ENCODE measurements at places on chromosomes 6 and 20.

DNA sequence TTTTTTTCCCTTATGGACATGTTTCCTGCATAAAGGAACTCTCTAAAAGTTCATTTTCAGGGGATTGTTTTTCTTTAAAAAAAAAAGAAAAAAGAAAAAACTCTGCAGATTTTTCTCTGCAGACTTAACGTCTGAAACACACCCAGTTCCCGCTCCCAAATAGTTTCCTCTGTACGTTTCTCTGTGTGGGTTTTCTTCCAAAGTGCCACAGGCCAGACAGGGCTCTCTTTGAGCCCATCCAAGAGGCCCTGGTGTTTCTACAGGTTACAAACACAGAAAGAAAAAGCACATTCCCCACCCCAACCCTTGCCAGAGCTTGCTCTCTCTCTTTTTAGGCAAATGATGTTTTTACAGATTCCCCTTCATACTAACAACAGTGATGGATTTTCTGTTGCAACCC lies 258.6 kb downstream of the FNDC1 start:
- DNase-seq = no peak

DNA sequence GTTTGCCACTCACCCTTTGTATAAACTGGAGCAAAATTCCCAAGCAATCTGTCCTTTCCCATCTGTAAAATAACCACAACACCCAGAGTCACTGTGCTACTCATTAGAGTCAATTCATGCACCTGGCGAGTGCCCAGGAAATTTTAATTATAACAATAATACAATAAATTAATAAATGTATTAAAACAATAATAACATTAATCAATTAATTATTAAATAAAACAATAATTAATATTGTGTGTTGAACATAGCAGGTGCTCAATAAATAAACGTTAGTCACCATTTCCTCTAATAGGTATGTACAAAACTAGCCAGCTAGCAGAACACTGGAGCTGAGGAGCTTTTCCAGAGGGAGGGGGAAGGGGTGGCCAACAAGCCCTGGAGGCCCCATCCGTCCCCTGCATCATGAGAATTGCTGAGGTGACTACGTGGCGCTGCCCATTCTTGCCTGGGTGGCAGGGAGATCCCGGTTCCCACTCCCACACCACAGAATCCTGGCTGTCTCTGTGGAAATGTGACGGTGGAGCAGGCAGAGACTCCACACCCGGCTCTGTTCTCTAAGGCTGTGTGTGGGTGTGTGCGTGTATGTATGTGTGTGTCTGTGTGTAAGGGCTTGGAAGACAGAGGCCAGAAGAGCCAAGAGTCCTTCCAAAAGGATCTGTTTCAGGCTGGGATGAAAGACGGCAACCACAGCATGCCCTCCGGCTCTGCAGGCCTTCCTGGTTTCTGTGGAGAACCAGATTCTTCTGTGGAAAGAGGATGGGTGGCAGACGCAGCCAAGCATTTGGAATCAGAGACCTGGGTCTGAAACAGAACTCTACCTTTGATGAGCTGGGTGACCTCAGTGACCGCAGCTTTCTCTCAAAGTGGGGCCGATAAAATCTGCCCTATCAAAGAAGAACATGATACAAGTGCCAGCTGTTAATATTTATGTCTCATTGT lies 18.8 kb upstream of the EZR start:
- no peak for DNase-seq

- no peak for DNase-seq
These were observed 170.6 kb downstream of the IBTK start for GRCh38 chr6:82076916-82077315.

- no peak for DNase-seq
These were observed 123.0 kb upstream of the RREB1 start for GRCh38 chr6:6984585-6985366.

- DNase-seq = no peak
These were observed 67.2 kb upstream of the MLIP start for GRCh38 chr6:54044059-54044458.

GRCh38 chr6:4264081-4264480 lies 128.7 kb upstream of the ECI2 start:
- no peak for DNase-seq

DNA sequence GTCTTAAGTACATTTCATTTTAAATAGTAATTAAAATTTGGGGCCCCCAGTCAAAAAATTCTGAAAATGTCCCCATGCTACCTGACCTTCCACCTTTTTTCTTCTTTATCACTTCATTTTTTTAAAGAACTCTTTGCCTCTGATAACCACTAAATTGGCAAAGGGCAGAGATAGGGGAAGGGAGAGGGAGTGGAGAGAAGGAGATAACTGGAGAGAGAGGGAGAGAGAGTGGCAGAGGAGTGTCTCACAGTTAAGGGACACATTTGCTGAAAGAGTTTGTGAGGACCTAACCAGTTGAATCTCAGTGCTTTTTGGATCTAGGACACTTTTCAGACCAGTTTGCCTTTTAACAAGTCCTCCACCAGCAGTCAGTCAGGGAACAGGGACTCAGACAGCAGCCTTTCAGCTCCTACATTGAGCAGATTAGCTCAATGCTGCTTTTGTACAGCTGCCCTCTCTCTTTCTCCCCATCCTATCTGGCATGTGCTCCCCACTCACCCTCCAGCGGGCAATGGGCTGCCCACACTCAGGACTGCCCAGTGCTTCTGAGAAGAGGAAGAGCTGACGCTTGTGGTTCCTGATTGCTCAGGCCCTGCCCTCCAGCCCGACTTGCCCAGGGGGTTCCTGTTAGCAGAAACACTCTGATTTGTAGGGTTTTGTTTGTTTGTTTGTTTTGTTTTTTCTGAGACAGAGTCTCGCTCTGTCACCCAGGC lies 14.4 kb downstream of the ARMC2 start:
- no peak for DNase-seq

- DNase-seq = no peak
These were observed 3.3 kb upstream of the APMAP start for GRCh38 chr20:24995741-24996448.

DNA sequence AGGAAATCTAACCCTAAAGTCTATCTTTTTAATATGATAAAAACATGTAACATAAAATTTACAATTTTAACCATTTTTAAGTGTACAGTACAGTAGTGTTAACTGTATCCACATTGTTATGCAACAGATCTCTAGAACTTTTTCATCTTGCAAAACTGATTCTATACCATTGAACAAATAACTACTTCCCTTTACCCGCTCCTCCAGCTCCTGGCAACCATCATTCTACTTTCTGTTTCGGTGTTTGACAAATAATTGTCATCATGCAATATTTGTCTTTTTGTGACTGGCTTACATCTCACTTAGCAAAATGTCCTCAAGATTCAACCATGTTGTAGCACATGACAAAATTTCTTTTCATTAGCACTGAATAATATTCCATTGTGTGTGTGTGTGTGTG lies 203.2 kb downstream of the SIM1 start:
- DNase-seq = no peak

GRCh38 chr6:158029668-158030230 lies 48.1 kb downstream of the SYNJ2 start:
- DNase-seq = no peak

DNA sequence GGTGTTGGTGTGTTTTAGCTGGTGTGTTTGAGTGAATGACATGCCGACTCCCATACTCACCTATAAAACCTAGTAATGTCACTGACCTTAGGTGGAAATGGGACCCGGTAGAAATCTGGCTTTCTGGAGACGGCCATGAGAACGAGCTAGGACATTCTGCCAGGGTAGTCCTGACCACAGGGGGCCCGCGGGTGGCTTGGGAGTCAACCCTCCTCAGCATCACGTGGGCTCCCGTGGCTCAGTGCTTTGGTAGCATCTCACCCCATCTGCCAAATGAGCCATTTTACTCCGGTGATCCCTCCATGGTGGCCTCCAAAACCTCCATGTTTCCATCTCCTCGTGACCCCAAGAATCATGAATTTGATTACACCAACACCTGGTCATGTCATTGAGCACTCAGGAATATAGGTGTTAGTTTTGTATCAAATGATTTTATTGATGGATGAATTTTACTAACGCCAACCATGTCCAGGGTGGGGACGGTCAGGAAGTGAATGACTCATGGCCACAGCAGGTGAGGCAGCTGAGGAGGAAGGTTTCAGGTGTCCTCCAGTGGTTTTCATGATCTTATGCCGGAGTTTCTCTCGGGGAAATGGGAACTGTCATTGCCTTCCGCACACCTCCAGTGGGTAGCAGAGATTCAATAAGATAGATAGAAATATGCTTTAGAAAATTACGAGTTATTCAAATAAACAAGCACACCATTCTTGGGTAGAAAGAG lies 195.0 kb downstream of the SYNDIG1 start:
- DNase-seq = no peak

- DNase-seq = no peak
These were observed 17.4 kb downstream of the ITPR3 start for GRCh38 chr6:33638556-33638955.

- no peak for DNase-seq
These were observed 45.8 kb downstream of the PLCB4 start for GRCh38 chr20:9114709-9115108.

GRCh38 chr6:104784884-104785283 lies 74.8 kb downstream of the HACE1 start:
- DNase-seq = no peak

- no peak for DNase-seq
These were observed 134.9 kb downstream of the MMUT start for GRCh38 chr6:49328051-49328744.

GRCh38 chr6:30885999-30886896 lies 1.9 kb downstream of the DDR1 start:
- peak; percentile 98 for DNase-seq

GRCh38 chr6:54238396-54238795 lies 69.8 kb upstream of the TINAG start:
- DNase-seq = no peak

GRCh38 chr6:158744986-158745430 lies 74.2 kb downstream of the EZR start:
- no peak for DNase-seq

- DNase-seq = no peak
These were observed 102.1 kb downstream of the SCAF8 start for GRCh38 chr6:154835307-154835706.

DNA sequence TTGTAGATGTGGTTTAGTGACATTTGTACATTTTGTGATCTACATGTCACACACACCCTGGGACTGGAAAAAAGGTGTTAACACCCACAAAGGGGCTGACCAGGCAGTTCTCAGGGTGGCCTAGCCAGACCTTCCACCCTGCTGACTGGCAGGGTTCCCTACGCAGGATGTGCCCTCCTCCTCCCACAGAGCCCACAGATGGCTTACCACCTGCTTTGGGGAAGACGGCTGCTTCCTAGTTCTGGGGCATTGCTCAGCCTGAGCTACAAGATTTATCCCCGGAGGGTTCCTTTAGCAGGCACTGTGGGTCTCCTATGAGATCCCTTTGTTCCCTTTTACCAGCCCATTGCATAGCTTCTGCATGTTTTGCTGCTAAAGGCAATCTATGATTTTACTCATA lies 35.1 kb downstream of the SNAP25 start:
- no peak for DNase-seq

GRCh38 chr6:120230008-120230407 lies 880.4 kb upstream of the MAN1A1 start:
- DNase-seq = peak; percentile 48

- DNase-seq = no peak
These were observed 140.9 kb downstream of the LPA start for GRCh38 chr6:160523223-160523622.

DNA sequence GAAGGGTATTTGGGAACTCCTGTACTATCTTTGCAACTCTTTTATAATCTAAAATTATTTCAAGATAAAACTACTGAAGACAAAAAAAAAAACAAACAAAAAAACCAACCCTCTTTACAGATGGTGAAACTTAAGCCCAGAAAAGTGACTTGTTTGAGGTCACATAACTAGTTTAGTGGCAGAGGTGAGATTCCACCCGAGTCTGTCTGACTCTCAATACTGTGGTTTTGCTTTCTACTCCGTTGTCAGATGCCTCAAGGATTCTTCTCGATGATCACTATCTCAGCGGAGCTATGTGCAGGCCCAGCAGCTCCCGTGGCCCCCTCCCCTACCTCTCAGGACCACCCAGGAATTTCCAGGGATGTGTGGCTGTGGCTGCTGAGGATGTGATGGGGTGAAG lies 36.1 kb upstream of the KCNB1 start:
- no peak for DNase-seq

GRCh38 chr20:50348096-50348495 lies 157.5 kb downstream of the CEBPB start:
- DNase-seq = peak; percentile 26

DNA sequence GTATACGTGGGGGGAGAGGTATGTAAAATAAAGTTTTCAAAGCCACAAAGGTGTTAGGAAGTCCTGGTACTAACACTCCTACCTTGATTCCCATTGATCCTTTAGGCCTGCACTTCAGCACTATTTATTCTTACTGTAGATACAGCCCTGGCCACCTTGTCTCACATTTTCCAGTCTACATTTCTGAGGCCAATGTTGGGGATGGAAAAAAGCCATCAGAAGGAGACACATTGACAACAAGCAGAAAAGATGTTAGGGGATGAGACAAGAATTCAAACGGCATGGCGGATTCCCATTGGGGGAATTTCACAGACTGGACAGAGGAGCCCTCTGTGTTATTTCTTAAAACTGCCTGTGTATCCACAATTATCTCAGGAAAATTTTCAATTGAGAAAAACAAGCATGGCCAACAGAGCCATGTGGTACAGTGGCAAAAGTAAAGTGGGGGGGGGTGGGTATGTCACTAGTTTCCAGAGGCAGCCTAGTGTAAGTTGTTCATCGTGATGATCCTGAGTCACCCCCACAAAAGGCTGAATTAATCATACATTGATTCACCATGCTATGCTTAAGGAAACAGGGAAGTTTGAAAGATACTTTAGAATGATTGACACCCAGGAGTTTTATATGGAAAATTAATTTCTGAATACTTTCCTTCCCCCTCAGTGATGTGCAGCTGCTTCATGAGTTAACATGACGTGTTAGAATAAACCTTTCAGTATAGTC lies 40.5 kb downstream of the RREB1 start:
- DNase-seq = no peak

GRCh38 chr20:44576297-44576696 lies 6.1 kb upstream of the PKIG start:
- peak; percentile 40 for DNase-seq

DNA sequence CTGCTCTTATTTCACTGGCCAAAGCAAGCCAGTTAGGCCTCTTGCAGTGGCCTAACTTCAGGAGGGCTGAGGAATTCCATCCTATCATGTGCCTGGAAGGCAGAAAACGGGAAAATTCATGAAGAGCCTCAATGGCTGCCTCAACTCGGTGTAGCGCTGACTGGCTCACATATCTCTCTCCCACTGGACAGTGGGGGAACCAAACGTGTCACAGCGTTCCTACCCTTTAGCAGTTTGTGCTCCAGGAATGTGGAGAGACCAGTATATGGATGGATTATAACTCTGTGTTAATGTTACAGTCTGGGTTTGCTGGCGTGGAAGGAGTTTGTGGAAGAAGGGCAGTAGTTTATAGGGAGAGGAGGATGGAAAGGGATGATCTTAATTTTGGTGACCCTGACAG lies 11.8 kb upstream of the C2 start:
- DNase-seq = no peak

- DNase-seq = no peak
These were observed 45.9 kb downstream of the BMP7 start for GRCh38 chr20:57220337-57221145.

GRCh38 chr20:59571551-59572314 lies 32.6 kb upstream of the PHACTR3 start:
- peak; percentile 87 for DNase-seq
